ENCODE measurements at places on chromosomes 2 and 18.

DNA sequence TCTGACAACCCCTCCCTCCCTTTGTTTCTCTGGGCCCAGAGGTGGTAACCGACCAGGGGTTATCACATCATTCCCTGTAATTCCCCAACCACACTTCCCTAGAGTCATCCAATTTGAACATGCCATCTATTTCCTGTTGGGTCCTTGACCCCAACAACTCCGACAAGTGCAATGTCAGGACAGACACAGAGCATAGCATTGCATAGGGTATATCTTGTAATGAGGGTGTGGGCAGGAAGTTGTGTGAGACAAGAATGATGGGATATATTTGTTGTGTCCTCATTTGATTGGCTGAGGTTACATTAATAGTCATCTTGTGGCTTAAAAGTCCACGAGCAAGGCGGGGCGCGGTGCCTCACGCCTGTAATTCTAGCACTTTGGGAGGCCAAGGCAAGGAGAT is 33.4 kb upstream of the CNOT11 start:
- DNase-seq: no peak

DNA sequence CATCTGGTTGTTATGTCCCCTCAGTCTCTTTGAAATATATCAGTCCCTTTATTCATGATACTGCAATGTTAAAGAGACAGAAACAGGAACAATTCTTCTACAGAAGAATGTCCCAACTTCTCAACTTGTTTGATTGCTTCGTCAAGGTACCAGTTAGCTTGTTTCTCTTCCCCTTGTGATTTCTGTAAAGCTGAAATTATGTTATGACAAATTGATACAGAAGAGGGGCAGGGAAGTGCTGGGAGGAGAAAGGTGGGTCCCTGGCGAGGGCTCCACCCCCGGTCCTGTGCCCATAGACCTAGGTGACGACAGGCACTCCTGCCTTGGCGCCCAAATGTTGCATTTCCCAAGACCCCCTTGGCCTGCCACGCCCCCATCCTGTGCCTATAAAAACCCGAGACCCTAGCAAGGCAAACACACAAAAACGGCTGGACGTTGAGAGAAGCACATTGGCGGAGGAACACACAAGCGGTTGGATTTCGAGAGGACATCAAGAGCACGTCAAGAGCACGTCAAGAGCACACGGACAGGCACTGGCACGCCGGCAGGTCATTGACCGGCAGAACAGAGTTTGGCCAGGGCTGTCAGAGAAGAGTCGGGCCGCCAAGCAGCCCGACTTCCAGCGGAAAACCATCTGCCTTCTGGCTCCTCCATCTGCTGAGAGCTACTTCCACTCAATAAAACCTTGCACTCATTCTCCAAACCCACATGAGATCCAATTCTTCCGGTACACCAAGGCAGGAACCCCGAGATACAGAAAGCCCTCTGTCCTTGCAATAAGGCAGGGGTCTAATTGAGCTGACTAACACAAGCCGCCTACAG is 11.5 kb upstream of the RTN4 start:
- no peak for DNase-seq

- no peak for DNase-seq
These were observed 25.9 kb upstream of the GPR17 start for GRCh38 chr2:127619877-127620705.

GRCh38 chr2:28454016-28454930 is 41.6 kb upstream of the PLB1 start:
- DNase-seq: no peak

DNA sequence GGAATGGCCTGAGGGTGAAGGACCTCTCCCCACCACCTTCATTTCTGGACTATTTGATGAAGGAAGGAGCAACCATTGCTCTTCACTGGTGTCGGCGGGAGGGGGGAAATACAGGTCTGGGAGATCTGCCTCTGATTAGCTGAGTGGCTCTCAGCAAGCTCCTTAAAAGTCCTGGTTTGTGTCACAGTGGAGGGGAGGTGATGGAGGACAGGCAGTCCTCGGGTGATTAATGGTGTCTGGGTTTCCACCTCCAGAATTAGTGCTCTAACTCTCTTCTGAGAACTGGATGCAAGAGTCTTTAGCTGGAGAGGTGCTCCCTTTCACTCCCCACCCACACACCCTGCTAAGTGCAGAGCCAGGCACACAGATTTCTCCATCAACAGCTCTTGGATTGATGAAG is 83.2 kb downstream of the TTC32 start:
- DNase-seq: no peak

- DNase-seq: no peak
These were observed 13.4 kb downstream of the HNRNPA3 start for GRCh38 chr2:177225965-177226360.

DNA sequence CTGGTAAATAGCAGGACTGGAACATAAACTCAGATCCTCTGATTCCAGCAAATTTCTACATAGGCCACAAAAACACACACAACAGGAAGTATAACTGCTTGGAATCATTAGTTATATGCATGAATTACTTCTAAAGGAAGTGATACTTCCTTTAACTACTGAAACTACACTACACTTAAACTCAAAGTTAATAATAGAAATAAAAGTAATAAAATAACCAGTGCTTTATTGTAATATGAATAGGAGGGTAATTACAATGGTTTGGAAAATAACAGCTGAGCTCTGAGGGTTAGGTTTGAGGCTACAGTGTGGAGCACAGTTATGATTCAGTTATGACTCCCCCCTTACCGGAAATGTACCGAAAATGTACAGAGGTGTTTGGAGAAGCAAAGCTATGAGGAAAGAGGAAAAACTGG is 18.5 kb upstream of the POLI start:
- no peak for DNase-seq

DNA sequence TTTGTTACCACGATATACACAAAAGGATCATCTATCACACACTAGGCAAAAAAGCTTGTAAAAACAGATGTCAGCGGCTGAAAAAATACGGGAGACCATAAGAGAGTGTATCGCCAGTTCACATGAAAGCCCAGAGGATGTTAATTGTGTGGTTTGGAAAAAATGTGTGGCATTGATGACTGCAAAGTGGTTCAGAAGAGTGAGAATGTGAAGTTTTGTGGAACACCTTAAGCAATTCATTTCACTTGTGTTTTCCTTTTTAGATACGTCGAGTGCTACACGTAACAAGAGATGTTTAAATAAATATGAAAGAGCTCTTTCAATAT is 61.7 kb upstream of the DAPL1 start:
- no peak for DNase-seq

GRCh38 chr18:37242091-37242490 is 323.5 kb downstream of the CELF4 start:
- no peak for DNase-seq

DNA sequence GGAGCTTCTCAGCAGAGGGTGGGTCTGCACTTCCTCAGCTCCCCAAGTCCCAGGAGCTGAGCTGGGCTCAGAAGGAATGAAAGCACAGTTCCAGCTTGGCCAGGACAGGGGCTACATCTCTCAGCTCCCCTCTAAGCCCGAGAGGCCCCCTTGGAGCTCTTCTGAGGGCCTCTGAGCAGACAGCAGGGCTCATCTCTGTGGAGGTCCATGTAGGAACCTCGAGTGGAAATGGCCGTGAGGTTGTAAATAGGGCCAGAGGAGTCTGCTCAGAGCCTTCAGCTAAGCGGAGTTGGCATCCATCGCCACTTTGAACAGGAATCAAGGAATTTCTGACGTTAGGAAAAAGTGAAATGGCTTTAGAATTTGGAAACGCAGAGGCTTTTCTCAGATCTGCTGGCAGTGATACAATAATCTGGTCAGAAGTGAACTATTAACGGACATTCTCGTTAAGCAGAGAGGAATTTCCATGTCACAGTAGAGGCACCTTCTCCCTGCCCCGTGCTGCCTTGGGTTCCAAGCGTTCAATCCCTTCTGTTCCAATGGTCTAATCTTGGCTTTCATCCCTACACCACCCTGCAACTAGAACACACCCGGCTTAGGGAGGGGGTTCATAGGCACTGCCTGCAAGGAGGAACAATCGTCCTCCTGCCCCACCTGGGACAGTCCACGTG is 213.9 kb downstream of the NDUFA10 start:
- DNase-seq: no peak

GRCh38 chr18:61888622-61889021 is 4.2 kb downstream of the RNF152 start:
- no peak for DNase-seq

DNA sequence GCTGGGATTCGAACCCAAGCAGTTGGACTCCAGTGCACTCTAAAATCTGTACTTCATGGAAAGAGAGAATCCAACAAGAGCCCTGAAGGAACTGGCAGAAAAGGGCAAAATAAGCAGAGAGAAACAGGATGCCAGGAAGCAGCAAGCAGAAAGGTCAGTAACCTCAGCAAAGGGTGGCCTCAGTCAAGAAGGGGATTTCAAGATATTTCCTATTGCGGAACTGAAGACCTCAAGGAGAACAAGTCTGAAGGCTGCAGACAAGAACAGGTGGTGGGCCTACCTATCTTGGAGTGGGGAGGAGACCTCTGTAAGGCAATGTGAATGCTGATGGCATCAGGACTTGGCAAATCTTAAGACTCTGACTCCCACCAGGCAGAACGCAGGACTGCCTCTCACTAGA is 20.1 kb upstream of the MREG start:
- no peak for DNase-seq

DNA sequence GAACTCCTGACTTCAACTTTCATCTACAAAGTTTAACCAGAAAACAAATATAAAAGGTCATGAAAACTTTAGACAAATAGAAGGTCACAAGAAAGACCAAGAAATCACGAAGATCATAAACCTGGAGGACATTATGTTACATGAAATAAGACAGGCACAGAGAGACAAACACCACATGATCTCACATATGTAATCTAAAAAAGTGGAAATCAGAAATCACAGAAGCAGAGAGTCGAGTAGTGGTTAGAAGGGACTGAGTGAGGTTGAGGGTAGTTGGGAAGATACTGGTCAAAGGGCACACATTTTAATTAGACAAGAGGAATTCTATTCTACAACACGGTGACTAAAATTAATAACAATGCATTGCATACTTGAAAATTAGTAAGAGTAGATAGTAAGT is 1.4 kb downstream of the GCFC2 start:
- no peak for DNase-seq

DNA sequence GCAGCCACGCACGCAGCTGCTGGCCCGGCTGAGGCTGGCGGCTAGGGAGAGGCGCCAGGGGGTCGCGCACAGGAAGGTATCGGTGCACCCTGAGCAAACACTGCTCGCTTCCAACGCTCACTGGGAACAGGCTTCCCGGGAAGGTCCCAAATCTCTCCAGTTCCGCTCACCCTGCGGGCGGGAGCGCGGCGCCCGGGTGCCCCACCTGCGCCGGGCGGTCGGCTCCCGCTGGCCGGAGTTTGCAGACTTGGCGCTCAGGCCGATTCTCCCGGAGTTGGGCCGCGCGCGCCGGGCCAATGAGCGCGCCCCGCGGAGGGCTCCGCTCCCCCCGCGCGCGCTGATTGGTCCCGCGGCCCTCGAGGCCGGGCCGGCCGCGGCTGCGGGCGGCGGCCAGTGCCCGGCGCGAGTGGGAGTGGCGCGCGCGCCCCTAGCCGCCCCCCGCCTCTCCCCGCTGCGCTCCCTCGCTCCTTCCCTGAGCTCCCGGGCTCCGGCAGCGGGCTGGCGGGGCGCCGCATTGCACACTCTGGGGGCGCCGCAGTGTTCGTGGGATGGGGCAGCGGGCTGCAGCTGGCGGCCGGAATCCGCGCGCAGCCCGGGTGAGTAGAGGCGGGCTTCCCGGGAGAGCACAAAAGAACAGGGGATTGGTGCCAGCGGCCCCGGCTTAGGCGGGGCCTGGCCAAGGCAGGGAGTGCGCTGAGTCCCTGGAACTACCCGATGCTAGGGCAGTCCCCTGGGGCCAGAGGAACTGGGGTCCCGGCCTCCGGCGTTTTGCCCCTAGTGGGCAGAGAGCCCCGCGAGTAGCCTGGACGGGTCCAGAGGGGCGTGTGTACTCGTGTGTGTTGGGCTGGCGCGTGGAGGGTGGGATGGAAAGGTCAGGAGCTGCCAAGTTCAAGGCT is at the start of gene LYPD6:
Gene LYPD6, plus strand, starts transcription at position 461 of the 896 bp plus-strand sequence. CDS start 107,122 bp downstream, outside the sequence.
- no peak for DNase-seq

DNA sequence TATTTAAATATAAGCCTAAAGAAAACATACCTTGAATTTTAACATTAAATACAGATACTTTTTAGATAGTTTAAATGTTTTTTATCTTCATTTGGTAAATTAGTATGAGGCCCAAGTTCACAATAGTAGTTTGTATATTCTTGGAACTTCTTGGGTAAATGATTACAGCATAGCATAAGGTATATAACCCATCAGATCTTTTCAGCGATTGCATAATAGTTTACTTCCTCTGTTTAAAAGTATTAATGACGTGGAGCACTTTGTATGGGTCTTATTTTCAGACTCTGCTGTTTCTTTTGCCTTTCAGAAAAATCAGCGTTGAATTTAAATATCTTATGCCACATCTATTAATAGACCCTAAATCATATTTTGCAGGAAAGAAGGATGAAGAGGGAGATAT is 60.2 kb downstream of the CHRNA1 start:
- no peak for DNase-seq

GRCh38 chr2:20530520-20530919 is 83.6 kb downstream of the RHOB start:
- no peak for DNase-seq

- DNase-seq: no peak
These were observed 16.9 kb upstream of the DAPL1 start for GRCh38 chr2:158778243-158778642.

- DNase-seq: no peak
These were observed 106.5 kb downstream of the ZNF532 start for GRCh38 chr18:58970943-58971790.

DNA sequence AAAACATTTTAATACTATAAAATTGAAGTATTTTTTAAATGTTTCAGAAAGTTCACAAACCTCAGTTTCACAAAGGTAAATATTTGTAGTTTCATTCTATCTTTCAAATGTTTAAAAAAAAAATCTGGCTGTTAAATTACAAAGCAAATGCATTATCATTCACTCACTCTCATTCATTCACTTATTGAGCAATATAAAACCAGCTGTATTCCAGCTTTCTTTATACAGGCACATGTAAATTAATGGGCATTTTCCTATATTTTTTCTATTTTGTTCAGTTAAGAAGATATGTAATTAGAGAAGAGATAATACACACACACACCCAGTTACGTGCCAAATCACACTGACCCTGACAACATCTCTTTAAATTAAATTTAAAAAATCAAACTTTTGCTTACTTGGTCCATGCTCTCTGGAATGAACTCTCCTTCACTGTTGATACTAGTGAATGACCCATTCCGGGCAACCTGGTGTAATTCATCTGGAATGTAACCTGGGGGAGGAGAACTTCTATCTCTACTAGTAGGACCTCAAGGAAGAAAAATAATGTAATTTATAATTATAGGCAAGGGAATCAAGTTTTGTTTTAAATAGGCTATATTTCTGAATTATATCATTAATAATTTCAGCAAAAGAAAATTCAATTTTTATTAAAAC is 32.5 kb upstream of the ERCC3 start:
- no peak for DNase-seq

GRCh38 chr2:172437419-172438341 is 10.3 kb downstream of the ITGA6 start:
- no peak for DNase-seq

- DNase-seq: no peak
These were observed 100.9 kb upstream of the TNP1 start for GRCh38 chr2:216960671-216961268.

- DNase-seq: no peak
These were observed 80.1 kb downstream of the XDH start for GRCh38 chr2:31334311-31335026.

GRCh38 chr18:10490401-10491165 is 35.2 kb upstream of the NAPG start:
- DNase-seq: peak; percentile 22

GRCh38 chr2:204353823-204354222 is 191.5 kb upstream of the PARD3B start:
- no peak for DNase-seq

- DNase-seq: no peak
These were observed 182.7 kb upstream of the SIX2 start for GRCh38 chr2:45191976-45192375.

GRCh38 chr2:78175645-78176044 is 653.5 kb upstream of the LRRTM4 start:
- DNase-seq: no peak
